GM03348 (cell line): ENCODE measurements at places on chromosomes 5 and 9.

GRCh38 chr5:81151546-81151945 is 81.6 kb upstream of the CKMT2 start:
- DNase-seq = no peak

DNA sequence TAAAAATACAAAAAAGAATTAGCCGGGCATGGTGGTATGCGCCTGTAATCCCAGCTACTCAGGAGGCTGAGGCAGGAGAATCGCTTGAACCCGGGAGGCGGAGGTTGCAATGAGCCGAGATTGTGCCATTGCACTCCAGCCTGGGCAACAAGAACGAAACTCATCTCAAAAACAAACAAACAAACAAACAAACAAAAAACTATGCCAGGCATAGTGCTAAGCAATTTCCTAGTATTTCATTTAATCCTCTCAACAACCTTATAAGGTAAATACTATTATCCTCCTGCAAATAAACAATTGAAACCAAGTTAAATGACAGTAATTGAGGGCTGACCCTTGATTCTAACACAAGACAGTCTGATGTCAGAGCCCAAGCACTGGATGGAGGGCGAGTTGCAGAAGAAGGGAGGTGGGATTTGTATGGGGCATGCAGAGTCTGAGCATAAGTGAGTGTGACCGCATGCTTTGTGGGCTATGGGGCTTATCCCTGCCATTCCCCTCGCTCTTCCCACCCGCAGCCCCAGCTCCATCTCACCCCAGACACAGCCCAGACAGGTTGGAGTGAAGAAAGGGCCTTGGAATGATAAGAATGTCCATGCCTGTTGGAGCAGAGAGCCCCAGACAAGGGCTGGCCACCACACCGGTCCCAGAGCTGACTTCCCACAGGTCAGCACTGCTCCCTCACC is 24.3 kb upstream of the RPS14 start:
- peak; percentile 63 for DNase-seq

DNA sequence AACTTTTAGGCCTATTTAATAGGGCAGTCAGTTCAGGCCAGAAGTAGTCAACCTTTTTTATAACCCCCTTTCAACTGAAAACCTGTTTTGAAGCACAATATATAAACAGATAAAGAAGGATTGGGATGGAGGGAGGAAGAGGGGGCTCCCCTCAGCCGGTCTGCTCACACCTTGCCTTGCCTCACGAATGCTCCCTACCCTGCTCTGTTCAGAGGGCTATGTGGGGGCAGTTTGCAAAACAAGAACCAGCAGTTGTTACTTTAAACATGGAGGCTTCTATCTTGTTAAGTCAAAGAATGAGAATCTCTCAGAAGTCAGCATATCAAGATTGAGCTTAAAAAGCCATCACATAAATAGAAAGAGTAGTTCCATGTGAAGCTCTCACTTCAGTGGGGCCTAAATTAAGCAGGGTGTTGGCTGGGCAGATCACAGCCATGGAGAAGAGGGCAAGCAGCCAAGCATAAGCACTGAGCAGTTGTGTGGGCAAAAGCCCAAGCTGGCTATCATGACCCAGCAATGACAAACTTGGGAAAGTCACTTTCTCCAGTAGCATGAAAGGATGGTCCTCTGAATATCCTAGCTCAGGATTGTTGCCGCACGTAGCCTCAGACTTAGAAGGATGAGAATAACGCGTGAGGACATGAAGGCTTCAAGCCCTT is 70.6 kb downstream of the ALDH1A1 start:
- DNase-seq = no peak

DNA sequence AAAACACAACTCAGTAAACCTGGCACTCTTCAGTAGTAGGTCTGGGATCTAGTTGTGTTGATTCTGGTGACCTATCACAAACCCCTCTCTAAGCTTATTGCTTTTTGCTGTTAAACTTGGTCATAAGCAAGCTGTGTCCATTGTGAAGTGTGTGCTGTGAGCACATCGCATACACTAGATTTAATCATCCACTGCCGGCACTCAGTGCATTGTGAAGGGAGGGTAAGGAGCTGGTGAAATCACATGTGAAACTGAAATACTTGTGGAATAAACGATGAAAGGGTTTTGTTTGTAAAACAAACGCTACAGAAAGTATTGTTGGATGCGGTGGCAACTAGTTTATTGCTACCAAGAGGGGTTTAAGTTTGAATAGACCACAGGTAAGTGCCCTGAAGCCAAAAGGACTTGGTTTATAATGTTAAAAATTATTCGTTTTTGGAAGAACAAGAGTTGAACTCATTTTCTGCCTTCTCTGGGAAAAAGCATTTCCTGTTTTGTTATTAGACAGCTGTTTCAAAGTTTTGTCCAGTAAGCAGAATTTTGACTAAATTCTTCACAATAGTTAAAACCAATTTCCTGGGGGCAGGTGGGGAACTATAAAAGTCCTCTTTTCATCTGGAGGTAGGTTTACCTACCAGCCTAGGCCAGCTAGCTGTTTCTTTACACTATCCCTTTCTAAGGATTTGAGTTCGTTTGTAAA is 24.6 kb downstream of the TJP2 start:
- no peak for DNase-seq

- DNase-seq = peak; percentile 75
Observed at GRCh38 chr5:38414348-38414747, 142.1 kb downstream of the LIFR start.

GRCh38 chr5:129664336-129664937 is 83.5 kb upstream of the MINAR2 start:
- DNase-seq = peak; percentile 49

- DNase-seq = no peak
Observed at GRCh38 chr5:65914641-65915196, 11.7 kb upstream of the ERBIN start.

GRCh38 chr9:112554516-112554915 is 67.9 kb downstream of the KIAA1958 start:
- DNase-seq = peak; percentile 41

DNA sequence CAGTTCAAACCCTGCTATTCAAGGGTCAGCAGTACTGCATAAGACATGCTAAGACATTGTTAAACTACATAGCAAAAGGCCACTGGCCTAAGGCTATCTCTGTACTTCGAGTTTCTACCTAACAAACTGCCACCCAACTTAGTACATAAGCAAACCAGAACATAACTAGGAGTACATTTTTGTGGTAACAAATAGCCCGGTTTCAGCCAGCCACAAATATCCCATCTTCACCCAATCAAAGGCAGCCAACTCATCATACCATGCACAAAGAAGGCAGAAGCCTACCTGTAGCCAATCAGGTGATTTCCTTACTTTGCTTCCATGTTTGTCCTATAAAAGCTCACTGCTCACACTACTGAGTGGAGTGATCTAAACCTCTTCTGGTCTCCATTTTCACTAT is 201.4 kb downstream of the SMARCA2 start:
- no peak for DNase-seq

DNA sequence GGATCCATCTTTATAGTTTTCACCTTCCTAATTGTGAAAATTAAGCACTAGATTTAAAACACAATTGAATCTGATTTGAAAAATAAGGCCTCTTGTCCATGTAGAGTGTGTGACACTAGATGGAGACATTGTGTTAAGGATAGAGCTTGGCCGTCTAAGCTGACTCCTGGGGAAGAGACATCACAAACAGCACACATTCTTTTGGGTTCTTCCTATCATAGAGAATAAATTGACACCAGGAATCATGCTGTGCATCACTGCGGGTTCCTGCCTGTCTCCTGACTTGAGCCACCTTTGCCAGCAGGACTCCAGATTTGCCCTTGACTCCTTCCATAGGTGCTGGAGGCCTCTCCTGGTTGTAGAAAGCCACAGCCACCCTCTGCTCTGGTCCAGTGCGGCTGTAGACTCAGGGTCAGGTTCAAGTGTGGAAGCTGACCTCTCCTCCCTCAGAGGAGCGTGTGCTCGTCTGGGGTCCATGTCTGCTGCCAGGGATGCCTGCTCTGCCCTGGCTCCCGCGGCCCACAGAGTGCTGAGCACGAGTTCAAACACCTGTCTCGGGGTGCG is 11.2 kb downstream of the ROPN1L start:
- DNase-seq = peak; percentile 89

- DNase-seq = no peak
Observed at GRCh38 chr5:33978306-33978705, 6.2 kb downstream of the SLC45A2 start.

GRCh38 chr5:74685979-74686631 is 1.1 kb downstream of the HEXB start:
- DNase-seq = no peak

DNA sequence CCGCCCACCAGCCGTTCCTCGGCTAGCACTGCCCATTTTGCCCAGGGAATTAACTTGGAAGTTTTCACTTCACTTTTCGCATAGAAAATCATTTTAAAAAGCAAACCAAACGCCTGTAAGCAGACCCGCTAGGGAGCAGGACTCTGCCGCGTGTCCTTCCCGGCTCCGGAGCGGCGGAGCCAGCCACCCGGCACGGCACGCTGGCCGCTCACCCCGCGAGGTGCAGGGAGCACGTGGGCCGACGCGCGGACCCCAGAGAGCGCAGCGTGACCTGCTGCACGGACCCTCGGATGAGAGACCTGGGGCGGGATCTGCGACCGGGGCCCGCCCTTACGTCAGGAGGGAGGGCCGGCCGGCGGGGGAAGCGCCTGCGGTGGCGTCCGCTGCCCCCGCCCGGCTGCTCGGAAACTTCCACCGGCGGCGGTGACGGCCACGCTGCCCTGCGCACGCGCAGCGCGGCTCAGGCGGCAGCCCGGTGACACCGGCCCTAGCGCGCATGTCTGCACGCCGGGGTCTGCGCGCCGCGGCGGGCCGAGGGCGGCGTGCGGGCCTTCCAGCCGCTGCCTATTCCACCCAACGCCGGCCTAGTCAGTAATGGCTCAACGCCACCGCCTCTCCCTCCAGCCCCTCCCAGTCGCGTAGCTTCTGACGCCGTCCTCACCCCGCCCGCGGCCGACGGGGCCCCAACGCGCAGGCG is 507 bp upstream of the TENT4A start:
- DNase-seq = no peak

DNA sequence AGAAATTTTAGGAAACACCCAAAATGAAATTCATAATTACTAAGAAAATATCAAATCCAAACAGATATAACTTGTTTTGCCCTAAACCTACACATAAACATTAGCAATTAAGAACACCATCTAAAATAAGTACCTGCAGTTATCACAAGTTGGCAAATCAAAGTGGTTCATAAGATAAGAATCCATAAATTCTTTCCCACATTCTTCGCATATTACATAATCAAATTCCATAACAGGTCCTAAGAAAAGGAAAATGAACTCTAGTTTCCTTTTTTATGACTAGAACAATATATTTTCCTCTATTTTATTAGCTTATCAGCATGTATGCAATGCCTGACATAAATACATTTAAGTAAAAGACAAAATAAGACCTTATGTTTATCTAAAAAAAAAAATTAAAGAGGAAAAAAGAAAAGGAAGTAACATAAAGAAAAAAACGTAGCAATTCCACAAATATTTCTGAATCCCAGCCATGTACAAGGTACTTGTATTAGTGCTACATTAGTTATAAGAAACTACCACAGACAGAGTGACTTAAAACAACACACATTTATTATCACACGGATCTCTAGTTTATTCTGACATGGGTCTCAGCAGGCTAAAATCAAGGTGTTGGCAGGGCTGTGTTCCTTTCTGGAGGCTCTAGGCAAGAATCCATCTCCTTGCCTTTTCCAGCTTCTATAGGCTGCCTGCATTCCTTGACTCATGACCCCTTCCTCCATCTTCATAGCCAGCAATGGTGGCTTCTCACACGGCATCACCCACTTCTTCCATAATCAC is 7.5 kb downstream of the XPA start:
- no peak for DNase-seq

DNA sequence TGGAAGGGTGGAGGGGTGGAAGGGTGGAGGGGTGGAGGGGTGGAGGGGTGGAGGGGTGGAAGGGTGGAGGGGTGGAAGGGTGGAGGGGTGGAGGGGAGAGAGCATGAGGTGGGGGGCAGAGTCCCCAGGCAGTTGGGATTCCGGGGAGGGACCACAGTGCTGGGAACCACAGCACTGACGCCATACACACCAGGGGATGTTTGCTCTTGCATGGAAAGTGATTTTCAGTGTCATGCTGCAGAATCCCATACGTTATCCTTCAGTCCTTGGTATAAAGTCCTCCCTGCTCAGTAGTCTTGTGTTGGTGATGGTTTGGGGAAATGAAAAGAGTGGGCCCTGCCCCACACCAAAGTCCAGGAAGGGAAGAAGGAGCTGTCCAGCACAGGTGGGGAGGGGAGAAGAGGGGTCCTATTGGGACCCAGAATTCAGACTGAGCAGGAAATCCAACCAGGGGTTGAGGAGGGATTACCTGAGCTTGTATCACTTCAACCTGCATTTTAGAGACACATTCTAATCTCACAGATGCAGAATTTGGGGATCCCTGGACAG is 5.5 kb upstream of the FIBCD1 start:
- no peak for DNase-seq

DNA sequence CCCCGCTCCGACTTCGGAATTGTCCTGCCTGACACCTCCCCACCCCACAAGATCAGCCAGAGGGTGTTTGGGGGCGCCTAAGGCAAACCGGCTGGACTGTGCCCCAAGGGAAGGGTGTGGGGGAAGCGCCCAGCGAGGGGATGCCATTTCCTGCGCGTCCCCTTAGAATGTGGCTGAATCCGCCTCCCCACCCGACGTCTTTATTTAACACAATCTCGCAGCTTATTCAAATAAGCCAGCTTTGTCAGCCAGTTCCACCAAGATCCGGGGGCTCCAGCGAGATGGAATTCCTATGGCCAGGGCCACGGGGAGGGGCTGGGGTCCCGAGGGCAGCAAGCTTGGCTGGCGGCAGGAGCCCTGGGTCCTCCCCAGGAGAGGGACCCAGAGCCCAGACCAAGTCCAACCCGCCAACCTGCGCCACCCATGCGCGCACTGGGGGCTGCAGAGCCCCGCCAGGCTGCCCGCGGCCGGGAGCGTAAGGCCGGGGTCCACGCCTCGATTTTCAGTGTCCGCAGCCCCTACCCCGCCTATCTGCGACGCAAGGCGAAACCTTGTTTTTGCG is 7.4 kb downstream of the IRX4 start:
- no peak for DNase-seq
